ENCODE measurements at places on chromosomes 16 and 17. TPM values are rescaled to one million over a fixed set of nuclear protein-coding genes. Genes with fewer than 3 reads are reported as not detected.
A peak's percentile ranks its signal among the peaks of the same experiment; 100 is the strongest.

DNA sequence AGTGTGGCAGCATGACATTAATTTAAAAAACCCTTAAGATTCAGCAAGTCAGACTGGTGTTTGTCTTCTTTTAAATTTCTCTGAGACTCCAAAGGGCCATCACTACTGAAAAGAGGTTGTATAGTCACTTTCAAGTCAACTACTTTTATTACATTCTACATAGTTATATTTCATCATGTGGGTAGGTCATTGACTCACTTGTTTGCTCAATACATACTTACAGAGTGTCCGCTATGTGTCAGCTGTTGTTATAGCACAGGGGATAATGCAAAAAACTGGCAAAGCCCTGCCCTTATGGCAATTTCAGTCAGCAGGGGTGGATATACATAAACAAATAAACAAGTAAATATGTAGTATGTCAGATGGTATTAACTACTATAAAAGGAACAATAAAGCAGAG is 2.5 kb upstream of the MYH4 start:
- DNase-seq = no peak

GRCh38 chr16:86495756-86496261 is 14.5 kb upstream of the FOXF1 start:
- no peak for DNase-seq

DNA sequence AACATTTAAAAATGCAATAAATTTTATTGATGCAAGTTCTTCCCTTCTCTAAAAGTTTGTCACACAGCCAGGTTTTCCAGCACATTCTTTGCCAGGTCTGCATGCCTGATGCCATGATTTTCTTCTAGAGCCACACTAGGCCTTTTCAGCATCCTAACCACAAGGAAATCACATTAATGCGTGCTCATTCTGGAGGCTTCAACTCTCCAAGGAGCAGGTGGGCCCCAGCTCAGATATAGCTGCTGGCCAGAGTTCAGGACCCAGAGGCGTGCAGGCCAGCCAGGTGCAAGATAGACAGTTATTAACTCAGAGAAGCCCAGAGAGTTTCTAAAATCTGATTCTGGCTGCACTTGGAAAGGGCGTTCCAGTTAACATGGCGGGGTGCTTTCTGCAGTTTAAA is 124.5 kb upstream of the MAF start:
- no peak for DNase-seq

GRCh38 chr16:81618661-81619060 is 160.4 kb upstream of the PLCG2 start:
- no peak for DNase-seq

DNA sequence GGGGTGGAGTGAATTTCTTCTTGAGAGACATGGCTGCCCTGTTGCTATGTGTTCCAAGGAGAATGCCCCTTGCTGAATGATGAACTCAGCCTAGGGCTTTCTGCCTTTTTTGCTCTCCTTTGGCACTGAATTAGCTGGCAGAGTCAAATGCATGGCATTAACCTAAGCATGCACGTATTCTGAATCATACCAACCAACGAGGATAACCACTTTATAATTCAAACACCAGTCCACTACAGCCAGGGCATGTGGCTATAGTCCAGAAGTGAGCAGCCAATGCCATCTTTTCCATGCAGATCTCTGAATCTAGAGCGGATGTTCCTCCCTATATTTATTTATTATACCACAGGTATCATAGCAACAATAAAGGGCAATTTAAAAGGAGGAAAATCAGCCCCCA is 15.7 kb downstream of the TMIGD1 start:
- no peak for DNase-seq

- DNase-seq = no peak
Observed at GRCh38 chr17:28747801-28748750, 4.3 kb downstream of the TRAF4 start.

GRCh38 chr16:3625911-3626732 is 14.7 kb upstream of the SLX4 start:
- no peak for DNase-seq

GRCh38 chr17:69716556-69716955 is 302.1 kb downstream of the MAP2K6 start:
- DNase-seq = no peak

DNA sequence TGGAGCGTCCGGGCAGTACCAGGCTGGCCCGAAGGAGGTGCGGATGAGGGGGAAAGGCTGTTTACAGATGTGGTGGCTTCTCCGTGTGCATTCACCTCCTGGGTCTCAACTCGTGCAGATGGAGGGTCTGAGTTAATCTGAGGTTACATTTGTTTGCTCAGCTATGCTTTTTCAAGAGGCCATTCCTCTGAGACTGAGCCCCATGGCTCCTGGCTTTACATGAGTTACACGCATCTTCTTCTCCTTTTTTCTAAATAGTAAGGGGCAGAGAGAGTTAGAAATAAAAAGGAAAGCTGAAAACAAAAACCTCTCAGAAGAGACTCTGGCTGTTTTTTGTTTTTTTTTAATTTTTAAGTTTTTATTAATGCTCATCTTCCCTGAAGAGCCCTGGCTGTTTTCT is 29.0 kb downstream of the IRF8 start:
- no peak for DNase-seq

DNA sequence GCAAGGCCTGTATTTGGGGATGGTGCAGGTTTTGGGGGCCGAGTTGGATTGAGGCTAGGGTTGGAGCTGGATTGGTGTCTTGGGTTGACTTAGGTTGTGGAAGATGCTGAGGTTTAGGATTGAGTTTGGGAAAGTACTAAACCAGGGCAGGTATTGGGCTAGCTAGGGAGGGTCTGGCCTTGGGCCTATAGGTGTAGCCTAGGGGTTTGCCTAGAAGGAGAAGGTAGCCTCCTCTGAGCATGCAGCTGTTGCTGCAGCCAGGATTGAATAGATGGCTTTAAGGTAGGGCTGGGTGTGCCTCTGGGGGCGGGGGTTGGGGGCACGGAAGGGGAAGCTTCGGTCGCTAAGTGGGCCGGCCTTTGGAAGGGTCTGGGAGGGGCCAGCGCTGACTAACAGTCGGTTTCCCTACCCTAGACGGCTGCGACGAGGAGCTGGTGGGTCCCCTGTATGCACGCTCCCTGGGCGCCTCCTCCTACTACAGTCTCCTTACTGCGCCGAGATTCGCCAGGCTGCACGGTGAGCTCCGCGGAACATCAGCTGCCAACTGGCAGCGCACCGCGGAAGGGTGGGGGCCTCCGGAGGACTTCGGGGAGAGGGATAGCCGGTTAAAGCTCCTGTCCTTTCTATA is 1.2 kb downstream of the CNTNAP1 start:
- no peak for DNase-seq

- no peak for DNase-seq
Observed at GRCh38 chr17:42676424-42677011, at the start of gene PLEKHH3. Gene PLEKHH3, minus strand, starts transcription at chr17:42676994. Its CDS starts 431 bp downstream, at chr17:42676563.

- DNase-seq = no peak
Observed at GRCh38 chr17:71257096-71257495, 863.7 kb upstream of the SOX9 start.

DNA sequence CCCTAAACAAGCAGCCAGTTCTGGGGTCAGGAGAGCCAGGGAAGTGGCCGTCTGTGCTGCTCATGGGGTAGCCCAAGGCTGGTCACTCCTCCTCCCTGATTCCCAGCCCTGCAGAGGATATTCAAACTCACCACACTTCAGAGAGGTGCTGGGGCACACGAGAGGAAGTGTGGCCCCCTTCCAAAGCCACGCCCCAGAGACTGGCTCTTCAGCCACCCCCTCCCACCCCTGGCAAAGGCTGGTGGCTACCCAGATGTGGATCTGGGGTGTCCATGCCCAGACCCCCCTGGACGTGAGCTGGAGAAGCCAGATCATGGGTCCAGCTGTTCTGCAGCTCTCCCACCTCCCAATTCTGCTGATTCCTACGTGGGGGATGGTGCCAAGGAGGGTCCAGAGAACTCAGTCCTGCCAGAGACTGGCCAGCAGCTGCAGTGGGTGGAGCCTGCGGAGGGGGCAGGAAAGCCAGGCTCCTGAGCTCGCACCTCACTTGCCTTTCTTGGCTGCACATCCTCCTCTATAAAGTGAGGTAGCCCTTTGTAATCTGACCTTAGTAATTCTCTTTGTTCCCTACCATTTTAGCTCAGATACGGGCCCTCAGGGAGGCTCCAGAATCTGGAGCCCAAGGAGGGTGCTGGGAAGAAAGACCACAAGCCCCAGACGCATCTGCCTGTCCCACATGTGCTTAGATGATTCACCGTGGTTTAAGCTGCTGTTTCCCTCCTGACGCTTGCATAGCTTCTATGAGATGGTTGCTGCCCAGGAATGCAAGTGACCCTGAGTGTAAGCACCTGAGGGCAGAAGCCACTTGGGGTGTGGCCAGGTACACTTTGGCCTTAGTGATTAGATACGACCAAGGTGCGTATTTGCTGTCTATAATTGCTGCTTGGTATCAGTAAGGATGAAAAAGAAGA is 15.3 kb downstream of the SDK2 start:
- DNase-seq = no peak

DNA sequence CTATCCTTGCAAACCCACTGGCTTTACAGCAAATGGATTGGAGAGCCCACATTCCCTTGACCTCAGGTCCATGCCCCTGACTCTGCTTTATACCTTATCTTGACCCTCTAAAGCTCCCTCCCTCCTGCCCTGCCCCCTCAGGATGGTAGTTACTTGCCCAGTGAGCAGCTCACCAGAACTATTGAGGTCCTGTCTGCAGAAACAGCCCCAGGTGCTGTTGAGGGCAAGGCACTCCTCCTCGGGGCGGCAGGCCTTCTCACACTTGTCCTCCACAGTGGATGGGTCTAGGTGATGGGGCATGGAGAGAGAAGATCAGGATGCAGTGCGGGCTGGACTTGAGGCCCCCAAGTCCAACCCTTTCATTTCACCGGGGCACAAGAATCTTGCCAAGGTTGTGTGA is 4.6 kb downstream of the GP2 start:
- no peak for DNase-seq

DNA sequence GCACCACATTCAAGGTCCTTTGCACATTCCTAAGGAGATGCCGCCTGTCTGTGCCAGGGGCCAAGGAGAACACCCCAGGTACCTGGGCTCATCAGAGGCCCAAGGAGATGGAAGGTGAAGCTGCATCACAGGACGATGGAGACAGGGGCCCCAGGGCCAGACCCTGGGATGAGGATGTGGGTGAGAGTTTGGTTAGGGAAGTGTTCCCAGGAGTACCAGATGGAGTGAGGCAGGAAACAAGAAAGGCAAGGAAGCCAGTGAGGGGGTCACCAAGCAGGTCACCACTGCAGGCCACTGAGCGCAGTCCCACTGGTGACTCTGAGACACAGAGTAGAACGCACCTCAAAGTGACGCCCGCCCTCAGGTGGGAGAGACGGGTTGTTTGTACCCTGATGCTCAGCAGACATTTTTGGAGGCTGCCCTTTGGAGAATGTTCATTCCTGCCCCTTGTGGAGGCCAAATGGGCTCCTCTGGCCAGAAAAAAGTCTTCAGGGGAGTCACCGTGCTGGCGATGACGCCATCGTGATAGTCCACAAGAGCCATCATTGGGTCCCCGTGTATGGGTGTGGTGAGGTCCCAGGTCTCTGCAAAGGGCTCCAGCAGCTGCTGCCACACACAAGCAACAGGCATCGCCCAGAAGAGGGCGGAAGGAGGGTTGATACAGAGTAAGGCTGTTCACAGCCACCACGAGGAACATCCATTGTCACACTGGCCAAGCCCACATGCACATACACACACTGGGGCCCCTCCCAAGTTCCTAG is 57.5 kb downstream of the BEAN1 start:
- no peak for DNase-seq

DNA sequence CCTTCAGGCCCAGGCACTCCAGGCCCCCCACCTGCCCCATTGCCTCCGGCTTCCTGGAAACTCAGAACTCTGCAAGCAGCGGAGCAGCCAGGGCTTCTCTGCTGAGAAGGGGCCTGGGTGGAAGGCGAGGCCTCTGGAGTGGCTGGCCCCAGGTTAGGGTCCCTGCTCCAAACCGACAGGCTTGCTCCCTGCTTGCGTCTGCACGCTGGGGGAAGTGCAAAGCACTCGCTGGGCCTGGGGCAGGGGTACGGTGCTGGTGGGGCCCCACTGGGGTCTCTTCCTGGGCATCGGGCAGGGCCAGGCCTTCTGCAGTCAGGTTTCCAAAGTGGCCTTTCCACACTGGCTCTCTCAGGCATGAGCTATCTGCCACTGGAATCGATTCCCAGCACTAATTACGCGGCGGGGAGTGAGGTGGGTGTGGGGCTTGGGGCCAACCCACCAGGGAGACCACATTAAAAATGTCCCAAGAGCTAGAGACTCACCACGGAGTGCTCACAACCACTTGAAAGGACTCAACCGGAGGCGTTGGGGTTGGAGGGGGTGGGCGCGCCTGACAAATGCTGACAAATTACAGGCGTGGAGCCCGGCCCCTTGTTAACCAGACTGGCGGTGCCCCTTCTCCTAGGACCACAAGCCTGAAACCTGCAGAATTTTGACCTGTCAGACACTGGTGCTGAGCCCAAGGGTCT is 17.9 kb downstream of the FAM83G start:
- no peak for DNase-seq

DNA sequence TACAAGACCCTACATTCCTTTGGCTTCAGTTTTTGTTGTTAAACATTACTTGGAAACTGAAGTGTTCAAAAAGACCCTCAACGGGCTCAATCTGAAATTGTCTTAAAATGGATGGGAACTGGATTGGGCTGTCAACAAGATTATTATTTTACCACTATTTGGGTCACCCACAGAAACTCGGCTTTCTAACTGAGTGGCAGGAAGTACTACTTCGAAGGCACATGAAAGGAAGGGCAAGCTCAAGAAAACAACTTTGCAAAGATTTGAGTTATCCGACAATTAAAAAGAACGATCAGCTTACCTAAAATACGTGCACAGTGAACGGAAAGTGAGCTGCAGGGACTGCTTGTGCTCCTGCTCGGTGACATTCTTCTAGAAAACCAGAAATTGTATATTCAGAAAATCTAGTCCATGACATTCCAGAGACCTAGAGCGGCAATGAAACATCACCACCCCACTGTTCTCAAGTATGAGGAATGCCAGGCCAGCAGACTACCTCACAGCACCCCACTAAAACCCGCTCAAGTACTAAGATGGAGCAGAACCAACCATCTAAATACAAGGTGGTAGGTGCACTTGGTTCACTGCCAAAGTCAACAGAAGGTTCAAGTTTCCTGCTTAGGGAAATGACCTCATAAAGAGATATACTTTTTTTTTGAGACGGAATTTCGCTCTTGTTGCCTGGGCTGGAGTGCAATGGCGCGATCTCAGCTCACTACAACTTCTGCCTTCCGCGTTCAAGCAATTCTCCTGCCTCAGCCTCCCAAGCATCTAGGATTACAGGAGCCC is 60.5 kb downstream of the ZZEF1 start:
- DNase-seq = no peak

DNA sequence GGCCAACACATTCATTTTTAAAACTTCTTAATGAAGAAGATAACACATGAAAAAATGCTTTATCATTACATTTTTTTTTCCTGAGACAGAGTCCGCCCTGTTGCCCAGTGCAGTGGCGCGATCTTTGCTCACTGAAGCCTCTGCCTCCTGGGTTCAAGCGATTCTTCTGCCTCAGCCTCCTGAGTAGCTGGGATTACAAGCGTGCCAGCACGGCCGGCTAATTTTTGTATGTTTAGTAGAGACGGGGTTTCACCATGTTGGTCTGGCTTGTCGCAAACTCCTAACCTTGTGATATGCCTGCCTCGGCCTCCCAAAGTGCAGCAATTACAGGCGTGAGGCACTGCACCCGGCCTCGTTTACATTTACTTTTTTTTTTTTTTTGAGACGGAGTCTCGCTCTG is 13.2 kb downstream of the HBQ1 start:
- DNase-seq = no peak

- peak; percentile 61 for DNase-seq
Observed at GRCh38 chr16:25151996-25152395, 40.5 kb downstream of the LCMT1 start.

Gene PAGR1
- 40.1 TPM for total RNA-seq

Gene CDRT15
- total RNA-seq = not detected

Gene TVP23A
- total RNA-seq = 0.21 TPM

Data from kidney epithelial cell (primary cell).